ENCODE measurements at places on chromosomes 16 and 17.

DNA sequence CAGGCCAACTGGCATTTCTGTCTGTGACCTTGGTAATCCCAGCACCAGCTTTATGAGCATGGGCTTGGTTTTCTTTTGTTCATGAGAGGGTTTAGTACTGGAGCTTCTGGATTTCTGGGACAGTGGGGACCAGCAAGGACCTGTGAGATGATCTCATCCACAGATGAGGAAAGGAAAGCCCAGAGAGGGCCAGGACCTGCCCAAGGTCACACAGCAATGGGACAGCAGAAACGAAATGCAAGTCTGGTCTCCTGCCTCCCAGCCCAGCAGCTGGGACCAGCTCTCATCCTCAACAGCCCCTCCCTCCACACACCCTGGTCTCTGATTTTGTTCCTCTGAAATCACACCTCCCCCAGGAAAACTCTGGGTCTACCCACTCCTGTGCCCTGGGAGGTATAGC lies 7.2 kb downstream of the SPPL2C start:
- no peak for DNase-seq

DNA sequence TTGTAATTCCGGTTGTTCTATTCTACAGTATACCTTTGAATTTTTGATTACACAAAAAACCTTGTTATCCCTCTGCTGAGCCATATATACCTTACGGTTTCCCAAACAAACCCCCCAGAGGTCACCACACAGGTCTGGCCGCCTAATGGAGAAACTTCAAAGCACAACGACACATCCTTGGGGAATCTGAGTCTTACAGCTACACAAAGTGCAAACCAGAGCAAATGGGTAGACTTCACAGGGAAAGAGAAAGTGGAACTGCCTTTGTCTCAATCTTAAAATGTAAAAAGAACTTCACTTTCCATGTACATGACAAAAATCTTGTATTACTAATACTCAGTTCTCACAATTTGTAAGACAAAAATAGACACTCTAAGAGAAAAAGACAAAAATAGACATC lies 2.7 kb downstream of the FBXO31 start:
- DNase-seq, result no peak

DNA sequence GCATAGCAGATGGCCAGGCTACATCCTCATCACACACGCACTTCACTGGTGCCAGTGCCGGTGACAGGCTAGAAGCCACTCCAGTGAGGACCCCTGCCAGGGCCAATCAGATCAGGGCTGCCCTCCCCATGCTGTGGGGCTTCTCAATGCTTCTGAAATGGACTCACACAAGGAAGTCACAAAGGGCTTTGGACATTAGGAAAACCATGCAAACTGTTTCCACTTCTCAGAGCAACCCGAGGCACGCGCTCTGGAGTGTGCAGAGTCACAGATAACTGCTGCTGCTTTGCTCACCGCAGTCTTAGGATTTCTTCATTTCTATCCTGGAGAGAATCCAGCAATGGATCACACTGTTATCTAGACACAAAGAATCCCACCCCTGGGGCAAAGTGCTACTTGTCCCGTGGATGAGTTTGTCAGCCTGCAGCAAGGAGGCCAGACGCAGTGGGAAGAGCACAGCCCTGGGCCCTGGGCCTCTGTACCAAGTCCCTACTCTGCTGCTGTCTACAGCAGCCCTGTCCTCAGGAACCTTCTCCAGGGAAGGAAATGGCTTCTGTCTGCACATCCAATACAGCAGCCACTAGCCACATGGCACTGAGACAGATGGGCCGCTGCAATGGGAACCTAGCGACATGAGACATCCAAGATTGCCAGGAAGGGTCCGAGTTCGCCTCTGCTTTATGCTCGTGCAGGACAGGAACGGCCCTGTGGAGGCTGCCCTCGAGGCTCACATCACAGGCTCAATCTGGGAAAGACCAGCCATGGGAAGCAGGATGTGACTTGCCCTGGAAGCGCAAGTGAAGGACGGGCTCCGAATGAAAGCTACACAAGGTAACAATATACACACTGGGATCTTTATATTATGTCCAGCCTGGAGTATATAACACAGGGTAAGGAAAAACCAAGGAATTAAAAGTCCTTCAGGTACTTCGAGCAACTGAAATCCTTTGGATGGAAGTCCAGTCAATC lies 169.3 kb downstream of the ZFHX3 start:
- no peak for DNase-seq

DNA sequence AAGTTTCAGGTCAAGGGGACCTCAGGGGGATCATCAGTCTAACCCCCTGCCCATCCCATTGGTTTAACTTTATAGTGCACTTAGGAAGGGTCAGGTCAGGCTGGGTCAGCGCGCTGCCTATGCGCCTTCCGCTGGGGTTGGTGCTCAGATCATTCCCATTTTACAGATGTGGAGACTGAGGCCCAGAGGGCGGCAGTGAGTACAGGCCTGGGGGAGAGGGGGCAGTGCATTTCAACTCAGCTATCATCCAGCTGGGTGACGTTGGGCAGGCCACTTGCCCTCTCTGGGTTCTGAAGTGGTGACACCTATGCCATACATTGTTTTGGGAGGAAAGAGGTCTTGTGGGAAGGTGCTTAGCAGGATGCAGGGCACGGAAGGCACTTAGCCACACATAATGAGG lies 127.8 kb upstream of the CDC42EP4 start:
- DNase-seq, result no peak
